Hepatocyte (in vitro differentiated cells): ENCODE measurements at places on chromosomes 11 and 22. TPM values are rescaled to one million over a fixed set of nuclear protein-coding genes. Genes with fewer than 3 reads are reported as not detected.

The MMP27 gene
- total RNA-seq = not detected in 2 replicates

The ZFP91 gene
- 42.0 and 45.9 TPM in 2 replicates for total RNA-seq

The SLC15A3 gene
- 1.4 and 3.3 TPM in 2 replicates for total RNA-seq

The OR10D3 gene
- 0.03 TPM in 1 of 2 replicates, not detected in the other for total RNA-seq

The OR56B4 gene
- total RNA-seq = not detected in 2 replicates

The MMP11 gene
- total RNA-seq = 27.9 and 36.2 TPM in 2 replicates

The OR52L1 gene
- not detected in 2 replicates for total RNA-seq

The ART1 gene
- total RNA-seq = not detected in 2 replicates

The P2RY2 gene
- 6.3 and 6.7 TPM in 2 replicates for total RNA-seq

The CNTF gene
- total RNA-seq = 3.1 and 3.6 TPM in 2 replicates

The GDPD4 gene
- total RNA-seq = 0.20 and 0.47 TPM in 2 replicates

GRCh38 chr11:71537537-71537936 lies 288 bp upstream of the KRTAP5-8 start:
- H3K4me3 ChIP-seq = no peak overlapping the region
- no peak overlapping the region for H3K27ac ChIP-seq
- DNase-seq = no peak

DNA sequence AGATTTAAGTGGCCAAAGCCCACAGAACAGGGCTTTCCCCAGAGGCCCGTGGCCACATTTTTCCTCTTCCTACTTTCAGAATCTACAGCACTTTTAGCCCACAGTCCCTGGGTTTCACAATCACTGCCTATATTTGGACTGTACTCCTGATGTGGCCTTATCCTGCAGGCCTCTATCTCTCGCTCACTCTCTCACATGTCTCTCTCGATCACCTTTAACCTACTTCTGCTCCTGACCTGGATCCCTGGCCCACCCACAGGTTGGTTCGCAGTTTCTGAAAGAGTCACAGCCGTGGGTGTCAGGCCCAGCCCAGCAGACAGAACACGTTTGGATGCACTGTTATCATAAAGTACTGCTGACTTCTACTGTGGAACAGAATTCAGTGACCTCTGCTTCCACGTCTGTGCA lies 55.5 kb downstream of the LARGE1 start:
- H3K4me3 ChIP-seq = no peak overlapping the region
- H3K27ac ChIP-seq = peak overlapping the region; percentile 83
- DNase-seq = peak; percentile 55
- H3K27me3 ChIP-seq = no peaks in the 10 kb centered on the region
- H3K4me1 ChIP-seq = peaks cover 25% of the 10 kb centered on the region
- H3K36me3 ChIP-seq = no peaks in the 10 kb centered on the region

GRCh38 chr11:61007956-61008896 lies 36.7 kb downstream of the CD6 start:
- no peaks in the 10 kb centered on the region for H3K36me3 ChIP-seq
- H3K27ac ChIP-seq = no peak overlapping the region
- peaks cover 11% of the 10 kb centered on the region for H3K4me1 ChIP-seq
- peak; percentile 30 for DNase-seq
- peak overlapping the region; percentile 49 for H3K4me3 ChIP-seq
- peaks cover 23% of the 10 kb centered on the region for H3K27me3 ChIP-seq

DNA sequence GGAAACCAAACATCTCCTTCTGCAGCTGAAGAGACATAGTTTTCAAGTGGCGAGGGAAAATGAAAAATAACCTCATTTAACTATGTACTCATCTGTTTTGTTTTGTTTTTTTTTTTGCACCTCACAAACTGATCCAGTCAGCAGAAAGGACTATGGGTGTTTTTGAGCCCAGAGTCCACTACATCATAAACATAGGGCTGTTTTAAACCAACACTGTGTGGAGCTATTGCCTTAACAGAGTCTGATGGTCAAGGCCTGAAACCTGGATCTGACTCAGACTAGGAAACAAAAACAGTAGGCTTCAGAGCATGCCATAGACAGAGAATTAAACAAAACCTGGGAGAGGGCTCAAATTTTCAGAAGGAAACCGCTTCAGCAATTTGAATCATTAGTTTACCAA lies 99.3 kb upstream of the FSHB start:
- DNase-seq = peak; percentile 62
- H3K27me3 ChIP-seq = no peaks in the 10 kb centered on the region
- H3K27ac ChIP-seq = peak overlapping the region; percentile 26

- no peaks in the 10 kb centered on the region for H3K27me3 ChIP-seq
- no peak for DNase-seq
- no peak overlapping the region for H3K4me3 ChIP-seq
- H3K36me3 ChIP-seq = no peaks in the 10 kb centered on the region
- H3K27ac ChIP-seq = no peak overlapping the region
- peaks cover 3% of the 10 kb centered on the region for H3K4me1 ChIP-seq
Observed at GRCh38 chr11:124640666-124641065, 18.0 kb downstream of the TBRG1 start.

DNA sequence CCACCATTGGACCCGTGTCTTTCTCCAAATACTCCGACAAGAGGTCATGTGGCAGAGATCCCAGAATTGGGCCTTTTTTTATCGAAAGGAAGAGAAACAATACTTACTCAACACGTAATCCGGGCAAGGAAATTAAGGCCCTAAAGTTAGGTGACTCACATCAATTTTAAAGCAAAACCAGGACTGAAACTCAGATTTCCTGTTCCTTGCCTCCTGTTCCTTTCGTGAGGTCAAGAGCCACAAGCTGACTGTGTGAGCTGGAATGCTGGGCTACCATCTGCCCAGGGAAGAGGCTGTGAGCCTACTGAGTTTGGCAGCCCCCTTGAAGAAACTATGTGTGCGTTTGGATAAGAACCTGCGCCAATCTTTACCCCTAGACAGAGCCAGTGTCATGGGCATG lies 27.1 kb upstream of the MRGPRX2 start:
- no peaks in the 10 kb centered on the region for H3K4me1 ChIP-seq
- no peak for DNase-seq
- no peaks in the 10 kb centered on the region for H3K27me3 ChIP-seq
- H3K4me3 ChIP-seq = no peak overlapping the region
- no peaks in the 10 kb centered on the region for H3K36me3 ChIP-seq
- H3K27ac ChIP-seq = no peak overlapping the region

DNA sequence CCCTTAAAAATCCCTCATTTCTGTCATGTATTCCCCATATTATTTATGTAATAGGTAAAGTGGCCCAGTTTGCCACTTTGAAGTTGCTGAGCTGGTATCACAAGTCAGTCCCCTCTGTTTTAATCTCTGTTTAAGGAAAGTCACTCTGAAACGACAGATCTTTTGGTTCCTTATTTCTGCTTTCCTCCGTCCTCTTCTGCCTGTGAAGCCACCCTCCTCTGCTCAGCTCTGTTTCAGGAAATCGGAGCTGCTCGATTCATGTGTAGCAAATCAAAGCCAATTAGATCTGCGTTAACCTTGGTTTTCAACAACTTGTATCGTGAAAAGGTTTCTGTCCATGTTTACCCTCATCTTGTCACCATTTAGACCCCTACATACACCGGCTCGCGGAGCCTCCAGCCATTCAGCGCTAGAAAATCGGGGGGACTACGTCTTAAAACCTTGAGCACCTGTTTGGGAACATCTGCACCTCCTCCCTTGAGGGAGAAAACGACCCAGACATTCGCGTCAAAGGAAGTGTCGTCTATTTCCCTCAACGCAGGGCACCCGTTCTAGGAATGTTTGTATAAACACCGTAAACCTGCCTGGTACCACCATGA lies 576 bp upstream of the SC5D start:
- H3K4me1 ChIP-seq = peaks cover 24% of the 10 kb centered on the region
- H3K4me3 ChIP-seq = peak overlapping the region; percentile 44
- H3K36me3 ChIP-seq = no peaks in the 10 kb centered on the region

GRCh38 chr11:1458340-1459218 lies 28.0 kb downstream of the MOB2 start:
- H3K4me3 ChIP-seq = no peak overlapping the region
- H3K36me3 ChIP-seq = no peaks in the 10 kb centered on the region
- peak; percentile 75 for DNase-seq
- H3K27me3 ChIP-seq = no peaks in the 10 kb centered on the region

- peak; percentile 5 for DNase-seq
- no peaks in the 10 kb centered on the region for H3K36me3 ChIP-seq
- H3K4me3 ChIP-seq = no peak overlapping the region
- no peaks in the 10 kb centered on the region for H3K27me3 ChIP-seq
- peaks cover 17% of the 10 kb centered on the region for H3K4me1 ChIP-seq
Observed at GRCh38 chr11:531919-532526, 3.4 kb downstream of the HRAS start.

GRCh38 chr11:61168800-61169199 lies 7.6 kb upstream of the VPS37C start:
- peaks cover 5% of the 10 kb centered on the region for H3K4me1 ChIP-seq
- DNase-seq = no peak
- H3K27me3 ChIP-seq = no peaks in the 10 kb centered on the region
- no peak overlapping the region for H3K4me3 ChIP-seq
- H3K27ac ChIP-seq = no peak overlapping the region

GRCh38 chr11:116981266-116981885 lies 116.9 kb downstream of the SIK3 start:
- DNase-seq = no peak
- no peak overlapping the region for H3K4me3 ChIP-seq
- H3K36me3 ChIP-seq = no peaks in the 10 kb centered on the region
- no peak overlapping the region for H3K27ac ChIP-seq
- H3K27me3 ChIP-seq = no peaks in the 10 kb centered on the region
- peaks cover 10% of the 10 kb centered on the region for H3K4me1 ChIP-seq

- H3K27me3 ChIP-seq = peaks cover 4% of the 10 kb centered on the region
- peak overlapping the region; percentile 82 for H3K4me3 ChIP-seq
- peak overlapping the region; percentile 37 for H3K27ac ChIP-seq
- no peak for DNase-seq
- H3K4me1 ChIP-seq = peaks cover 15% of the 10 kb centered on the region
- H3K36me3 ChIP-seq = no peaks in the 10 kb centered on the region
Observed at GRCh38 chr22:39457556-39458443, 988 bp downstream of the MGAT3 start.
